ENCODE measurements at places on chromosomes 13 and 19.

GRCh38 chr19:28066161-28066560, 1146.8 kb downstream of the UQCRFS1 start:
- no peak for DNase-seq
- H3K27me3 ChIP-seq, result no peaks in the 10 kb centered on the region
- H3K36me3 ChIP-seq, result no peaks in the 10 kb centered on the region
- no peak overlapping the region for H3K4me3 ChIP-seq
- no peaks in the 10 kb centered on the region for H3K4me1 ChIP-seq
- no peak overlapping the region for H3K27ac ChIP-seq

DNA sequence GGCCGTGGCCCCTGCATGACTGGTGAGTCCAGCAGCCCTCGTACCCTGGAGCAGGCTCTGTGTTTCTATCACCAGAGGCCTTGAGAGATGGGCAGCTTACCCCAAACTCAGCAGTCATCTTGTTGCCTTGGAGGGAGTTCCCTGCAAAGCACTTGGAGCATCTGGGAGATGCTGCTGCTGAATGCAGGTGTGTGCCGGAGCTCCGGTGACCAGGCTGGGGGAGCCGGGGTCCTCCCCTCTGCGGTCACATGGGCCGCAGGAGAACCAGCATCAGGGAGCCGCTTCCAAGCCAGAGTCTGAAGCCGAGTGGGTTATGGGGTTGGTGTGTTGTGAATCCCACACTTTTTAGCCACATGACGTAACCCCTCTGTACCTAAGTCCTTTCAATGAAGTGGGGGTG, 82.8 kb downstream of the TEX29 start:
- no peaks in the 10 kb centered on the region for H3K36me3 ChIP-seq
- no peak overlapping the region for H3K27ac ChIP-seq
- no peak overlapping the region for H3K4me3 ChIP-seq
- no peak for DNase-seq
- H3K27me3 ChIP-seq, result peaks cover 4% of the 10 kb centered on the region

GRCh38 chr13:34750078-34750931, 191.8 kb upstream of the NBEA start:
- no peaks in the 10 kb centered on the region for H3K4me1 ChIP-seq
- peaks cover 7% of the 10 kb centered on the region for H3K27me3 ChIP-seq
- H3K36me3 ChIP-seq, result no peaks in the 10 kb centered on the region
- DNase-seq, result no peak

DNA sequence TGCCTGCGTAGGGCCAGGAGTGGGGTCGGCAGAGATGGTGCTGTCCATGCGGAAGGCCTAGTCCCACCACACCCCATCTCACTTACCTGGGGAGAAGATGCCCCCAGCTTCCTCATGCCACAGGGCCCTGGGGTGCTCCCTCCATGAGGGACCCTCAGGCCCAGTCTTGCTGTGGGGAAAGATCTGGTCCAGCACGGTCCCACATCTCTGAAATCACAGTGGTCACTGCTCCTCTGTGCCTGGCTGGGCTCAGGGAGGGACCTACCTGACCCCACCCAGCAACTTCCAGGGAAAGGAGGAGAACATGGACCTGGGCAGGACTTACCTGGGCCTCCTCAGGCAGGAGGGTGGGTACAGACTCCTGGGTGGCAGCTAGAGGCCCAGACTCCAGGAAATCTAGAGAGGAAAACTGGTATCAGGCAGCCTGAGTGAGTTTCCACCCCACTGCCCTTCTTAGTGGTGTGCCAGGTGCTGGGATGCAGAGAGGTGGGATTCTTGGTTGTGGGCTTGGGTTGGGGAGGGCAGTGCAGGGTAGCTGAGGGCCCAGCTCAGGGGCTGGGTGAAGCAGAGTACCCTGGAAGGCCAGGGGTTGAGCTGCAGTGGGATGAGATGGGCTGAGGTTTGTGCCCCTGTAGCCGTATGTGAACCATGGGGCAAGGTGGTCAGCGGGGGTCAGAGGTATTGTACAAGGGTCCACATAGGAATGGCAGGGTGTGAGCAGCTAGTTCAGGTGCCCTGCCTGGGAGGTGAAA, 3.8 kb downstream of the MZF1 start:
- no peak overlapping the region for H3K4me3 ChIP-seq
- peaks cover 15% of the 10 kb centered on the region for H3K4me1 ChIP-seq
- no peaks in the 10 kb centered on the region for H3K27me3 ChIP-seq
- DNase-seq, result no peak
- no peak overlapping the region for H3K27ac ChIP-seq
- H3K36me3 ChIP-seq, result peaks cover 13% of the 10 kb centered on the region

GRCh38 chr19:2814426-2814825, 5.2 kb upstream of the ZNF554 start:
- H3K27ac ChIP-seq, result no peak overlapping the region
- no peak overlapping the region for H3K4me3 ChIP-seq
- H3K27me3 ChIP-seq, result no peaks in the 10 kb centered on the region
- peaks cover 5% of the 10 kb centered on the region for H3K4me1 ChIP-seq
- DNase-seq, result no peak

- no peaks in the 10 kb centered on the region for H3K36me3 ChIP-seq
- H3K4me3 ChIP-seq, result peak within 1 kb of the TSS; percentile 73
- peaks cover 6% of the 10 kb centered on the region for H3K4me1 ChIP-seq
- peaks cover 17% of the 10 kb centered on the region for H3K27me3 ChIP-seq
- peak; percentile 55 for DNase-seq
Measured at GRCh38 chr19:45340232-45340898, at the start of gene KLC3. TSS of gene KLC3 (plus strand) at chr19:45340750. CDS start at chr19:45345542, 4,792 bp downstream.

DNA sequence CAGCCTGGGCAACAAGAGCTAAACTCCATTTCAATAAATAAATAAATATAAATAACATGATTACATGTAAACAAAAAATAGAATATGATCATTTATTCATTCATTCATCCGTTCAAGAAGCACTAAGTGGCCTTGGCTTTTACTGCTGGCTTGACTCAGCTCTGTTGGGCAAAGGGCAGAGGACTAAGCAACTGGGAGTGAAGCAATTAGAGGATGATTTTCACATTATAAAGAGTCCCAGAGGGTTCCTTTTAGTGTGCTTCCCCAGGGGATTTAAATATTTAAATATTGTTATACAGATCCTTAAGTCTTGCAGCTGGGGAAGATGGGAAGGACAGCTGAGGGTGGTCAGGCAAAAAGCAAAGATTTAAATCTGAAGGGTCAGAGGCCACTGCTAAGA, 34.9 kb upstream of the FLT1 start:
- H3K27me3 ChIP-seq, result peaks cover 20% of the 10 kb centered on the region
- H3K36me3 ChIP-seq, result no peaks in the 10 kb centered on the region
- H3K4me1 ChIP-seq, result peaks cover 10% of the 10 kb centered on the region
- no peak overlapping the region for H3K27ac ChIP-seq
- DNase-seq, result no peak

- H3K4me3 ChIP-seq, result no peak overlapping the region
- peaks cover 44% of the 10 kb centered on the region for H3K36me3 ChIP-seq
- no peaks in the 10 kb centered on the region for H3K27me3 ChIP-seq
- H3K4me1 ChIP-seq, result no peaks in the 10 kb centered on the region
Measured at GRCh38 chr13:60571571-60571970, 174.6 kb downstream of the TDRD3 start.

Measured in memory B cell (primary cell).